ENCODE measurements at places on chromosomes 5 and 9.
A peak's percentile ranks its signal among the peaks of the same experiment; 100 is the strongest.

- no peak for DNase-seq
Observed at GRCh38 chr9:117245175-117245829, 169.6 kb downstream of the ASTN2 start.

GRCh38 chr9:84750152-84750865, 80.8 kb downstream of the NTRK2 start:
- no peak for DNase-seq

GRCh38 chr9:111118256-111118948, 80.1 kb upstream of the LPAR1 start:
- DNase-seq = no peak

GRCh38 chr5:74839229-74839628, 27.0 kb downstream of the FAM169A start:
- DNase-seq = no peak

DNA sequence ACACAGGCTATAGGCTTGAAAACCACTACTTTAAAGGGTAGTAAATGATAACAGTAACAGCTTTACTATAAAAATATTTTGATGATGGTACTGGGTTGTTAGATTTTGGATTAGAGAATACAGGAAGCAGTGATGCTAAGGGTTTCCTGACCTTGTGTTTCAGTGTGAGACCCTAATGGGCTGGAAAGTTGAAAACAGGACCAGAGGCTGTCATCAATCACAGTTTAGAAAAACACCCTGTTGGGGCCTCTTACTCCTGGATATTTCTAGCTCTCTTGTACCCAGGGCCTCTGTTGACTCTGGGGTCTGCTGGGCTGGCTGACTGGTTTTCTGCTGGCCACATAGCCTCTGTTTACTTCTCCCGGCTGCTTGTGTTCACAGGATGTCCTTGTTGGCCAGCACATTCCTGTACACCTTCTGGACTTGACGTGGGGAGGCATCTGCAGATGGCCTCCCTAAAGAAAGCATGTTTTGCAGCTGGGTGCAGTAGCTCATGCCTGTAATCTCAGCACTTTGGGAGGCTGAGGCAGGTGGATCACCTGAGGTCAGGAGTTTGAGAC, 21.5 kb downstream of the ACER2 start:
- DNase-seq = no peak

- no peak for DNase-seq
Observed at GRCh38 chr5:55708732-55709131, 3.4 kb downstream of the SLC38A9 start.

- DNase-seq = no peak
Observed at GRCh38 chr5:146388386-146388785, 49.7 kb downstream of the POU4F3 start.

GRCh38 chr9:79698967-79699366, 127.2 kb downstream of the TLE4 start:
- no peak for DNase-seq

DNA sequence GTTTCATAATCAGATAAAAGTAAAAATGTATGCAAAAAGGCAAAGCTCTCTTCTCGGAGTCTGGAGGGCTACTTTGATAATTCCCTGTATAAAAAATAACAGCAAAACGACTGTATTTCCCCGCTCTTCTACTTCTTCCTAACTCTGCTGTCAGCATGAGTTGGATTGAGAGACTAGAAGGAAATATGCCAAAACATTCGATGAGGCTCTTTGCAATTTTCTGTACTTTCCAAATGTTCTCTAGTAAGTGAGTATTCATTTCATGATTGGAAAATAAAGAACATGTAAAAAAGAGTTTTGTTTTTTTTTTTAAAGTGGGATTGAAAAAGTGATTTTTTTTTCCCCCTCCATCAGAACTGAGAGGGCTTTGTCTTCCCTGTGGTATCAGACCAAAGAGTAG, 677.5 kb downstream of the ACTL7B start:
- DNase-seq = no peak

DNA sequence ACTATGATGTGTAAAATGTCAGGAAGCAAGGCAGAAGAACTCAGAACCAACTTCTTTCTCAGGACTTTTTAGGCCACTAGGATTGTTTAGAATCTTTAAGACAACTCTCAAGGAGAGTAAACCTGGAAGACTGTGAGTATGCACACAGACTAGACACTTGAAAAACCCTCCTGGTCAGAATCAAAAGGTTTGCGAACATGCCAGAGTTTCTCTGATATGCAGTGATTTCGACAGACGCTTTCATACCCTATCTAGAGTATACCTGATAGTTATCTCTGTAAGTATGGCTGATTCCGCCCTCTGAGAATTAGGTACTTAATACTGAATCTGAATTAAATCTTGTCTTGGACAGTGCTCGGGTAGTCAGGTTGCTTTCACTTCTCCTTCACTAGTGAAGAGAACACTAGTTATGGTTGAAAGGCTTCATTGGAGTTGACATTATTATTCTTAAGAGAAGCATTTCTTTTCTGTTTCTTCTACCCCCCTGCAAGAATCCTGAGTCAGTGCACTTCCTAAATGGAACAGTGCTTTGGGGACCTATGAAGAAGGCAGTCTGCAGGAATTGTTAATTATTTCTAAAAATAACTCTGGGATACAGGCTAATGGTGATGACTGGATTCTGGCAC, 158.1 kb downstream of the HACD4 start:
- no peak for DNase-seq

DNA sequence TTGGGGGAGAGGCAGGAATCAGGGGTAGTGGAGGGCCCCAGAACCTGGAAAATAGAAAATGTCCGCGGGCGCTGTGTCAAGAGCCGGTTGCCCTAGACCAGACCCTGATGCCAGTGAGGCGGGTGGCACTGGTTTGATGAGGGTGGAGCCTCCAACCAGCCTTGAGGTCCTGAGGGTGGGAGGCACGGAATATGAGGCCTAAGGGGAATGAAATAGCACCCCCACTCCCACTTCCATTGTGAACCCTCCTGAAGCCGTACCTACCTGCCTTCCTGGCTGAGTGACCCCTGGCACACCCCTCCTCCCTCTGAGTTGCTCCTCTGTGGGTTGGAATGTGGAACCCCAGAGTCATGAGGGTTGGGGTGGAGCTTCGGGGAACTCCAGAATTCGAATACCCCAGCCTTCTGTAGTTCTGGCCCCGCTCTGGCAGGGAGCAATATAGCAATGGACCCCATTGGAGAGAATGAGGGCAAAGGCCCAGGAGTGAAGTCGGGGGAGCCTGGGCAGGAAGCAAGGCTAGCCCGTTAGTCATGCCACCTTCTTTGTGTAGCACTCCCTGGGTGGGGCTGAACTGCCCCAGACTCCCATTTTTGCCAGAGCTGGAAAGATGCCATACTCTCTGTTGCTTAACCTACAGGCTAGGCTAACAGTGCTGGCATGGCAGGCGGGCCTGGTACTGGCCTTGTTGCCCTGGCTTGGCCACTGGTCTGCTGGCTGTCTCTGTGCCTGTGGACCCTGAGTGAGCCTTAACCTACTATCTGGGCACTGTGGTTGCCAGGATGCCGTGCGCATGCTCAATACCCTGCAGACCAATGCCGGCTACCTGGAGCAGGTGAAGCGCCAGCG, 1.0 kb downstream of the FPGS start:
- no peak for DNase-seq

DNA sequence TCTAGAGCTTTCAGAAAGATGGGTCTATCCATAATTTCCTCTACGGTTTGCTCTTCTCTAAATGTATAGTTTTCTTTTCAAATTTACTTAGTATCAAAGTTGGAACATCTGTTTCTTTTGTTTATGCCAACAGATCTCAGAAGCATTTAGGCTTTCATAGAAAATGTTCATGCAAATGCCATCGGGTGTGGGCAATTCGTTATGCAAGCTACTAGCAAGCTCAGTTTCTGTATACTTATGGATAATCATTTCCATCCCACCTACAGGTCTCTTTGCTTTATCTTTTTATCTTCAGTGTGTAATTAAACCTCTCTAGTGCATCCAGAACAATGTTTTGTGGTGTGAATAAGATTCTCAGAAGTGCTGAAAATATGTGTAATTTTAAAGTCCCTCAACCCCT, 59.9 kb downstream of the NUDT12 start:
- DNase-seq = no peak

- no peak for DNase-seq
Observed at GRCh38 chr9:29297592-29297991, 1724.3 kb upstream of the C9orf72 start.

GRCh38 chr9:114287001-114287762, 35.7 kb upstream of the ORM1 start:
- no peak for DNase-seq

DNA sequence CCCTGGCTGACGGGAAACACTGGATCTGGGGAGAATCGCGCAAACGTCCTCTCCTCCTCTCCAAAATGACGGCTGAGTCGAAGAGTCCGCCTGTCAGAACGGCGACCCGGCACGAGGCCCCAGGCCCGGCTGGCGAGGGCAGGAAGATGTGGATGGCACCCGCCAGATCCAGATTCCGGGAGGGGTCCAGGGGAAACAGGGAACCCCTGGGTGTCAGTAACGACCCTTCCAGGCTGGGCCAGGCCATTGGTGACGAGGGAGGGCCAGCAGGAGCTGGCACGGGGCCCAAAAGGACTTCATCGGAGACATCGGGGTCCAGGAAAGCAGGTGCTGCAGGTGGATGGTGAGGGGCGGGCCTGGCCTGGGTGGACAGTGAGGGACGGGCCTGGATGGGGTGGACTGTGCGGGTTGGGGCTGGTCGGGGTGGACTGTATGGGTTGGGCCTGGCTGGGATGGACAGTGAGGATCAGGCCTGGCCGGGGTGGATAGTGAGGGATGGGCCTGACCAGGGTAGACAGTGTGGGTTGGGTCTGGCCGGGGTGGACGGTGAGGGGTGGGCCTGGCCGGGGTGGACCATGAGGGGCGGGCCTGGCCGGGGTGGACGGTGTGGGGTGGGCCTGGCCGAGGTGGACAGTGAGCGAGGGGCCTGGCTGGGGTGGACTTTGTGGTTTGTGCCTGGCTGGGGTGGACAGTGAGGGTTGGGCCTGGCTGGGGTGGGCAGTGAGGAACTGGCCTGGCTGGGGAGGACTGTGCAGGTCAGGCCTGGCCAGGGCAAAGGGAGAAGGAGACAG, 14.0 kb downstream of the SLC6A3 start:
- no peak for DNase-seq

DNA sequence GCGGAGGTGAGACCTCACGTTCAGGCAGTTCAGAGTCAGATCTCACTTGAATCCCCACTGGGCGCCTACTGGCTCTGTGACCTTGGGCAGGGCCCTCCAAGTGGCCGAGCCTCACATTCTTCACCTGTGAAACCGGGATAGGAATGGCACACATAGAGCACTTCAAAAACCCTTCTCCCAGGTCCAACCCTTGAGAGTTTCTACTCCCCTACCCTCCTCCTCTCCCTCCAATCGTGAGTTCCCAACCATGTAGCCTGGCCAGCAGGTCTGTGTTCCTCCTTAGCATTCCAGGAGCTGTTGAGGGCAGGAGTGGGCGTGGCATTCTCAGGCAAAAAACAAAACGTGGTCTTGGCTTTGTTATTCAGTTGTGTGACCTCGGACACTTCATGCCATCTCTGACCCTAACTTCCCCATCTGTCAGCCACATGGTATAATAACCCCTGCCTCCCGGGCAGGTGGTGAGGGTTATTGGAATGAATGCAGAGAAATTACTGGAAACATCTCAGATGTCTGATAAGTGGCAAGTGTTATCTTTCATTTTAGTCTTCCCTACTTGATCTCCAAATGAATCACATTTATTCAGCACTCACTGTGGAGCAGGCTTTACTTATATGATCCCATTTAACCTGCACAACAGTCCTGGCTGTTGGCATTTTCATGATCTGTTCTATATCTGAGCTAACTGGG, 112.8 kb upstream of the BOD1 start:
- DNase-seq = no peak

- peak; percentile 32 for DNase-seq
Observed at GRCh38 chr5:151141535-151141934, 16.0 kb downstream of the ANXA6 start.

- no peak for DNase-seq
Observed at GRCh38 chr9:98365227-98365669, 109.8 kb upstream of the TBC1D2 start.

- DNase-seq = no peak
Observed at GRCh38 chr9:10903969-10904368, 291.2 kb upstream of the PTPRD start.

DNA sequence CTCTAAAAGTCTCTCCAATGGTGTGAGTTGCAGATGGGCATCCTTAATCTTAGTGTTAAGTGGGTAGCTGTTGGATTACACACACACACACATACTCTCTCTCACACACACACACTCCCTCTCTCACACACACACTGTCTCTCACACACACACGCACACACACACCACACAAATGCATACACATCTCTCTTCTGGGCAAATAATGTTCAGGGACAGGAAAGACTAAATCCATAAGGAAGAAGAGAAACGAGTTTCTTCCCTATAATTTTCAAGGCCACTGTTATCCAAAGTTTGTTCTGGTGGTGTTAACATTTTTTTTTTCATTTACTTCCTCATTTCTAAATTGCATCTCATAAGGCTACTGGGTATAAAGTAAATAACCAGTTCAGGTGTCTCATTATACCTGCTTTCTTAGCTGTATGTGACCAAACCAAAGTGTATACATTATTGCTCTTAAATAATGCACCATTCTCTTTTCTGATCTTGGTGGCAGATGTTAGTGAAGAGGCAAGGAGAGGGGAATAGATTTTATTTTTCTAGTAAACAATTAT, 22.5 kb upstream of the CCNH start:
- no peak for DNase-seq

DNA sequence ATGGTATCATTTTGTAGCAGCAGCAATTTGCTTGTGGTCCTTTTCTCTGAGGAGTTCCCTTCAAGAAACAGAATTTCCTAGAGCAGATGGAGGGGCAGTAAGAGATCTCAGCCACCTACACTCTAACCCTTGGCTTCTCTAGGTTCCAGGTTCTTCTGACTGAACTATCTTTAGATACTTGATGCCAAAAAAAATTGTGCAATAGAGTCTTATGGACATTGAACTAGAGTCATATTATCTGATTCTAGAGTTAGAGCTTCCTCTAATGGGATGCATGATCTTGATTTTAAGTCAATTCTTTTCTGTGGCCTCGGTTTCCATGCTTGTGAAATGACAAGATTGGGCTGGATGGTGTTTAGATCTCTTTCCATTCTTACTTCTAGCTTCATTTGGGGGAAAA, 142.8 kb downstream of the EGFLAM start:
- DNase-seq = no peak

Measured in stimulated activated naive CD4-positive, alpha-beta T cell (primary cell).